ENCODE measurements at places on chromosomes 7 and 10.

- no peak for DNase-seq
These were observed 154.4 kb downstream of the DIP2C start for GRCh38 chr10:535051-535450.

DNA sequence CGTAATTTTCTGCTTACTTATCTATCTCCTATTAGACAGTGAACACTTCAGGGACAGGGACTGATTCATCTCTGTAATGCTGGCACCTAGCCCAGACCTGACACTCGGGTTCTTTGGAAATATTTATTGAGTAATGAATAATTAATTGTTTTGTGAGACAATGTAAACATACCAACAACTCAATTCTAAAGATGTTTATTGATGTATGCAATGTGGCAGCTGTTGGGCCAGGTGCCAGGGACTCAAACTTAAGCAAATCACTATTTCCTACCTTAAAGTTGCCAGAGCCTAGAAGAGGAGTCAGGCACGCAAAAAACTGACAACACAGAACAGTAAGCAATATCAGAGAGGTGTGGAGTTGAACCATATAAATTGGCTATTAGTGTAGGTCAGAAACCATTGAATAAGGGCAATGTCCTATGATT, 63.6 kb upstream of the BMPER start:
- no peak for DNase-seq

DNA sequence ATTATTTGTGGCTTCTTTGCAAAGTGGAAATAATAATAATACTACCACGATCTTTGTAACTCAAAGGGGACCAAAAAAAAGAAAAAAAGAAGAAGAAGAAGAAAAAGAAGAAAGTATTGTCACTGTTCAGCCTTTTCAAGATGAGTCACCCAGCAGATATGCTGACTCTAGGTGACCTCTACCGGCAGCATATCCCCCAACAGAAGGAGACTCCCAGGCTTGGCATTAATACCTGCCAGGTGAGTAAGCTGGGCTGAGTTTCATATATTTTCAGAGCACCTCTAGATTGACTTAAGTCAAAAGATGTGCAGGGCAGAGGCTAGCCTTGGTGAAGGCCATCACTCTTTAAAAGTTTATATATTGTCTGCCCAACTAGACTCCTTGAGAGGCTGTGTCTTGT, 30.4 kb upstream of the GPR26 start:
- no peak for DNase-seq

DNA sequence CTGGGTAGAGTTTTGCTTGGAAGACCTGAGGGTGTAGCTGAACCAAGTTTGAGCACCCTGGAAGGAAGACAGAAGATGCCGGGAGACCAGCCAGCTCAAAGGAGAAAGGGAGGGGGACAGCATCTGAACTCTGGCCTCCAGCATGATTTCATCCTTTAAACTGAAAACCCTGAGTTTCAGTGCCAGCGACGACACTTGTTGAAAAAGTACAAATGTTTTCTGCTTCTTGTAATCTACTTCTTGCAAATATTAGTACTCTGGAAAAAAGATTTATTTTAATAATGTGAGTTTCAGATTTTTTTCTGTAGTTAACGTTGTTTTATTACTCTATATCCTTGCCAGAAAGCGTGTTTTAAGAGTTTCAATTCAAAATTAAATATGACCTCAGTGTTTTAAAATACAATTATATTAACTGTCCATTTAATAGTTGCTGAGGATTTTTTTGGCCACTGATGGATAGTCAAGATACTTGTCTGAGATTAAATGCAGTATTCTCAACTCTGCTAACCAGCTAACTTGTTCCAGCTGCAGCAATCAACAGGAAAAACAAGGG, 227.7 kb downstream of the MGMT start:
- no peak for DNase-seq

DNA sequence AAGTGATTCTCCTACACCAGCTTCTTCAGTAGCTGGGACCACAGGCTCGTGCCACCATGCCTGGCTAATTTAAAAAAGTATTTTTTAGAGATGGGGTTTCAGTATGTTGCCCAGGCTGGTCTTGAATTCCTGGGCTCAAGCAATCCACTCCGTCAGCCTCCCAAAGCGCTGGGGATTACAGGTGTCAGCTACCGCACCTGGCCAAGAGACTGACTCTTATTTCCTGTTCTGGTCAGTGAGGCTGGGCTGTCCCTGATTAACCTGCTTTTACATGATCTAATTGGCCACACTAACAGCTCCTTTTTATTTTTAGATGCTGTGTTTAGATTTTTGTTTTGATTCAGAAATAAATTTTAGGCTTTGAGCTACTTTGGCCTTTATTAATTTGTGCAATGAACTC, 203.9 kb downstream of the NXPH1 start:
- DNase-seq: no peak

- DNase-seq: no peak
These were observed 45.0 kb upstream of the STK17A start for GRCh38 chr7:43537765-43538403.

- no peak for DNase-seq
These were observed 53.5 kb downstream of the ABCC2 start for GRCh38 chr10:99835947-99836346.

DNA sequence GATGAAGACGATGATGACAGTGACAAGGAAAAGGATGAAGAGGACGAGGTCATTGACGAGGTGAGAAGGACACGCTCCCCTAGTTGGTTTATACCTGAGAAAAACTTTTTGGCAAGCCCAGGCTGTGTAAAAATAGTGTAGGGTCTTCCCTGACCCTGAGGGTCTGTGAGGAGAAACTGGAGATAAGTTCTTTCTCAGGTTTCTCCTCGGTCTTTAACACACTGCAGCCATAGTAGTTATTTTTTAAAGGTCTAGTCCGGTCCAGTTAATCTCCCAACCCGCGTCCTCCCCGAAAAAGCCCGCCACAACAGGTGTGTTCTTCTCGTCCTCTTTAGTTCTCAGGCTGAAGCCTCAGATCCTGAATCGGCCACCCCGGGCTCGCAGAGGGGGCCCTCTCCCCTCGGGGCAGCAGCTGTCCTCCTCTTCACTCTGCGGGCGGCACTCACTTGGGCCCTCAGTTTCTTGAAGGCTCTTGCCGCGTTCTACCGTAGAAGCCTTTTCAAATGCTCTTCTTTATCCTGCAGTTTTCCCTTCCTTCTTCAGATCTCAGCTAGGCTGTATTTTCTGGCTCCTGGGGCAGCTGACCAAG, 411 bp downstream of the BCCIP start:
- no peak for DNase-seq

- DNase-seq: no peak
These were observed 217.3 kb downstream of the ZEB1 start for GRCh38 chr10:31536302-31536701.

DNA sequence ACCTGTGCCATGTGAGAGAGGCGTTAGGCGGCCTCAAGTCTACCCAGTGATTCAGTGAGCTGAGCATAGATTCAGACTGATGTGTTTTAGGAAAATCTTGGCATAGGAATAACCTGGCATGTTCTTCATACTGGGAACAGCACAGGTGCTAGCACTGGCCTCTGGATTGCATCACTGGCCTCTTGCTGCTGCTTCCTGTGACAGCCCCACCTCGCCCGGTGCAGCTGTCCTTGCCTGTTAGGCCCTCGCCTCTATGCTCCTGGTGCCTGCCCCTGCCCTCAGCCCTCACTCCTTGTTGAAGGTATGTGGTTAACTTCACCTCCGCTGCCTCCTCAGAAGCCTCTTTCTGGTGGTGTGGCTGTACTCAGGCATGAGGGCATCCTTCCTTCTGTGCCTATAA, 46.2 kb downstream of the BLNK start:
- no peak for DNase-seq

DNA sequence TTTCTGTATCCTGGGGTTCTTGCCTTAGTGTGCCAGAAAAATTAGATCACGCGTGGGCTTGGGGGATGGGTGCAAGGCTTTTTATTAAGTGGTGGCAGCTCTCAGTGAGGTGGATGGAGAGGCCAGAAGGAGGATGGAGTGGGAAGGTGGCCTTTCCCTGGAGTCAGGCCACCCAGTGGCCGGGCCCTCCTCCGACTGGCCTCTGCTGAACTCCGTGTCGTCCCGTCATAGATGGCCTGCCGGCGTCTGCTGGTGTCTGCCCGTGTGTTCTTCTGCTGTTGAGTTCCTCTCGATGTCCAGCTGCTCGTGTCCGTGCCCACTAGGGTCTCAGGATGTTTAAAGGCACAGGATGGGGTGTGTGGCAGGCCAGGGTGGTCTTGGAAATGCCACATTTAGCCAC, 4.0 kb upstream of the ZNF746 start:
- no peak for DNase-seq

GRCh38 chr10:24208661-24209431, at the start of gene KIAA1217:
Gene KIAA1217 (plus strand): TSS chr10:24209138. CDS start chr10:24209194, 56 bp downstream.
- no peak for DNase-seq

- DNase-seq: no peak
These were observed 29.3 kb downstream of the ZNF777 start for GRCh38 chr7:149431486-149432120.

GRCh38 chr10:112963835-112964234, 13.8 kb downstream of the TCF7L2 start:
- DNase-seq: no peak

DNA sequence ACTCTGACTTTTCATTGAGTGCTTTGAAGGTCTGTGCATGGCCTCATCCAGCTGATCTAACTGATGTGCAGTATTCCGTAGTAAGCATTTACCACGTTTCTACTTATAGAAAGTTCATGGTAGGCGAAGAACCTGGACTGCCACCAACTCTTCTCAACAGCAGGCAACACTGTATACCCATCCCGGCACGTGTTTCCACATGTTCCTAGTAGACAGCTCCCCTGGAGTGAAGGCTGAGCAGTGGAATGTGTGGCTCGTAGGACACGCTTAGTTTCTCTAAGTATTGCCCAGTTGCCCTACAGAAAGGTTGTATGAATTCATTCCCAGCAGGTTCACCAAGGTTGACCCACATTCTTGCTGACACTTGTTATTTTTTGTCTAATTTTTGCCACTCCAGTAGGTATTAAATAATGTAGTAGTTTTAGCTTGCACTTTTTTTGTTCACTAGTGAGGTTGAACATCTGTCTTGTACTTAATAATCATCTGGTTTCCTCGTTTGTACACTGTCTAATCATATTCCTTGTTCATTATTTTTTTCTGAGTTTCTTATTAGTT, 15.2 kb downstream of the PROSER2 start:
- no peak for DNase-seq

DNA sequence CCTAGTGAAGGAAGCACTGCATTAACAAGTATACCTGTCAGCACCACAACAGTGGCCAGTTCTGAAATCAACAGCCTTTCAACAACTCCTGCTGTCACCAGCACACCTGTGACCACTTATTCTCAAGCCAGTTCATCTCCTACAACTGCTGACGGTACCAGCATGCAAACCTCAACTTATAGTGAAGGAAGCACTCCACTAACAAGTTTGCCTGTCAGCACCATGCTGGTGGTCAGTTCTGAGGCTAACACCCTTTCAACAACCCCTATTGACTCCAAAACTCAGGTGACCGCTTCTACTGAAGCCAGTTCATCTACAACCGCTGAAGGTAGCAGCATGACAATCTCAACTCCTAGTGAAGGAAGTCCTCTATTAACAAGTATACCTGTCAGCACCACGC, 16.1 kb downstream of the MUC17 start:
- DNase-seq: no peak

- DNase-seq: no peak
These were observed 107.6 kb downstream of the SGMS1 start for GRCh38 chr10:50516171-50516570.

- DNase-seq: no peak
These were observed 408.7 kb downstream of the REEP3 start for GRCh38 chr10:63929831-63930467.

DNA sequence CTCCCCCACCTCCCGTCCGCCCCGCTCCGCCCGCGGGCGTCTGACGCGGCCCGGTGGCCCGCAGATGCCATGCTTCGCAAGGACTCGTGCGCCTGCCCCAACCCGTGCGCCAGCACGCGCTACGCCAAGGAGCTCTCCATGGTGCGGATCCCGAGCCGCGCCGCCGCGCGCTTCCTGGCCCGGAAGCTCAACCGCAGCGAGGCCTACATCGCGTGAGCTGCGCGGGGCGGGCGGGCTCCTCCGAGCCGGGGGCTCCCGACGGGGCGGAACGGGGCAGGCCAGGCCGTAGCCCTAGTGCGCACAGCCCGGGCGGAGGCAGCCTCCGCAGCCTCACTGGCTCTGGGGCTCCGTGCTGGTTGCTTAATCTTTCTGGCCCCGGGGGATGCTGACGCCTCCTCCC, 2.8 kb downstream of the ASIC3 start:
- peak; percentile 35 for DNase-seq

DNA sequence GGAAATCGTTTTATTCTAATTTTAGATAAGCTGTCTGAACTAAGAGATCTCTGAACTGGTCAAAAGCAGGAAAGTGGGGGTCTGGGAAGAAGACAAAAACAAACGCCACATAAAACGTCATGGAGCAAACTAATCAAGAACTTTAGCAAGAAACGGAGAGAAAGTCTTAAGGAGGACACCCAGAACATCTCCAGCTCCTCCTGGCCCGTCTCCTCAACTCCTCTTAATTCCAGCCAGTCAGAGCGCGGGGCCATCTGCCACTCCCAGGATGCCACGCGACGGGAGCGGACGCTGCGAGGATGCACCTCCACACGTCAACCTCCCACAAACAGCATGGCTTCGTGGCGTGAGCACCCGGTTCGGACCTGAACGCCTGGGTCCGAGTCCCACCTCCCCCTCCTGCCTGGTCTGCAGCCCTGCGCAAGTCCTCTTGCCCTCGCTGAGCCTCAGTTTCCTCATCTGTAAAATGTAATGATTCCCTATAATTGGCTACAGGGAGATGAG, 598 bp downstream of the MMS19 start:
- DNase-seq: peak; percentile 61

GRCh38 chr10:132324186-132324585, 7.8 kb upstream of the LRRC27 start:
- no peak for DNase-seq

DNA sequence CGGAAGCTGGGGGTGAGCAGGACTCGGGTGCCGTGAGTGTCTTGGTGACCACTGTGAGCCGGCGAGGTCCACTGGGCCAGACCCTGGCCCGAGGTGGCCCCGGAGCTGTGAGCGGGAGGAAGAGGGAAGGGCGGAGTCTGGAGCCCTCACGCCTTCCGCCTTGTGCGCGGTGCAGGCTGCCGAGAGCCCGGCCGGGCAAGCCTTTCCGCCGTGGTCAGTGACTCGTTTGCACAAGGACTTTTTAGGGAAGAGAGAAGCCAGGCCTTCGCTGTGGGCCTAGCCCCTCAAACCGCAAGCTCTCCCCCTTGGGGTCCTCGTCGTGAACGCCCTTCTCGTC, 40.9 kb upstream of the ZNF32 start:
- DNase-seq: peak; percentile 28

DNA sequence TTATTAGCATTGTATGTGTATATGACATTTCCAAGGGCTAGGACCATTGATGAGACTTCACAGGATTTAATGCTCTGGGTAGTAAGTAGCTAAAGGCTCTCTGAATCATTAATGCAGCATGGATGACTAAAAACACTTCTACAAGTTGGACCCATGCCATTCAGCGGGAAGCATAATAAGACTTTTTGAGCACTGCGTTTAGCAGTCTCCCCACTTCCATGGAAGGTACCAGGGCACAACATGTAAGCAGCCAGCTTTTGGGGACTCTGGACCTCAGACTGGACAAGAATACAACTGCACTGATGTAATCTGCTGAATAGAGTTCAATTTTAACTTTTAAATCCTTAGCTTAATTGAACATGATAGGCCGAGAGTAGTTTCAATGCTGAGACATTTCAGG, 191.7 kb upstream of the IMMP2L start:
- no peak for DNase-seq
